ENCODE measurements at places on chromosomes 3 and 15.

DNA sequence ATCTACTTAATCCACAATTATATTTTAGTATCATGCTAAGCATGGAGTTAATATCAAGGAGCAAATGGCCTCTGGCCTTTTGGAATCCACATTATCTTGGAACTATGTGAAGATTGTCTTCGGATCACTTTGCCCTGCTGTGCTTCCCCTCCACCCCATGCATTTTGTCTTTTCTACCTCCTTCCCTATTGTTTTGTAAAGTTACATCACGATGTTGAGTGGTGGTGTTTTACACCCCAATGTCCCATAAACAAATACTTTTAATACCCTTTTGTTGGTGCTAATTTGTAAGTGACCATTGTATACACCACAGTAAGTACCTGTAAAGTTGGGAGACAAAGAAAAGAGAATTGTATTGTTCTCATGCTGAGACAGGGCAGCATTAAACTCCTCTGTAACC lies 258.4 kb upstream of the ZNF717 start:
- no peak for DNase-seq

DNA sequence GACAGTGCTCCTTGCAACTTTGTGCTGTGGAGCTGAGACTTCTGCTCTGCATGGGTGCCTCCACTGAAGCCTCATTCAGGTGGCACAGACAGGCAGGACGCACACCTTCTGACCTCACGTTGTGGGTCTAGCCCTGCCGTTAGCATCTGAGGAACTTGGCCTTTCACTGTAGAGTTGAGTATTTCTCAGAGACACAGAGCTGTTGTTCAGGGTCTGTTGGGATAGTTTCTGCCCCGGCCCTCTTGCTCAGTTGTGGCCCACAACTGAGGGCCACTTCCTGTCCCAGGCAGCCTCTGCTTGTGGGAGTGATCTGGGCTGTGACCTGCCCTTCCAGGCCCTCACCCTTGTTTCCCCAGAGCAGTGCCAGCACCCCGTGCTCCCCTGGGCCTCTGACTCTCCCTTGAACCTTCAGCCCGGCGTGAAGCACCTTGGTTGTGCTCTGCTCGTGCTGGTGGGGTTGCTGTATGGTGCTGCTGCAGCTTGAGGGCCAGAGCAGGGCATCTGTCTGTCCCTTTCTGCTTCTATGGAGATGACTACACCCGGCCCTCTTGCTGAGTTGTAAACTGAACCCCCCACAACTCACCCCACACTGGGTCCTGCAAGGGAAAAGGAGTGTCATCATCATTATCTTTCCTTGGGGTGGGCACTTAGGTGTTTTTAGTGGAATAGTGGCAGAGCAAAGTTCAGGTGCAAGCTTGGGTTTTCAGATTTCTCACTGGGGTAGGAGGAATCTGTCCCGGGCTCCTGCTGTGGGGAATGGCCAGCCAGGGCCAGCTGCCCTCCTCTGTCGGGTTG lies 11.7 kb downstream of the BAHD1 start:
- DNase-seq: no peak

GRCh38 chr3:28860307-28860706 lies 420.6 kb upstream of the RBMS3 start:
- DNase-seq: no peak

GRCh38 chr15:80989081-80989517 lies 520 bp downstream of the MESD start:
- no peak for DNase-seq

DNA sequence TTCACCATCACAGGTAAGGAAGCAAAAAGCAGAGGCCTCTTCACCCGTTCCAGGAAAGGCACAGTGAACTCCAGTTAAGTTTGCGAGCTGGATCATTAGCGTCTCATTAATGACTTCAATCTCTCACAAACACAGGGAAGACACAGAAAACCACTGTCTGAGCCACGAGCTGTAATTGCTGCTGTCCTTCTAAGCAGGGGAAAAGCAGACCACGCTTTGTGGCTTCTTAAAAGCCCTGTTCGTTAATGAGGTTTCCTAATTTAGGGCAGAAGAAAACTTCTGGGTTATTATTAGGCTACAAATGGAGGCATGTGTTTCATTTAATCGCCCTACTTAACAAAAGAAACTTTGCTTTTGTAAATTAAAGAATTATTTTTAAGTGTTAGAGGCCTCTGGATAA lies 50.6 kb upstream of the FAM174B start:
- no peak for DNase-seq
